NK-92 treated with Interleukin-12 subunit alpha and Interleukin-12 subunit beta, amount 100 ng/mL, for 24 hours (cell line): ENCODE measurements at places on chromosomes 13 and 19.

- DNase-seq = no peak
Measured at GRCh38 chr13:26412263-26412662, 145.2 kb upstream of the WASF3 start.

DNA sequence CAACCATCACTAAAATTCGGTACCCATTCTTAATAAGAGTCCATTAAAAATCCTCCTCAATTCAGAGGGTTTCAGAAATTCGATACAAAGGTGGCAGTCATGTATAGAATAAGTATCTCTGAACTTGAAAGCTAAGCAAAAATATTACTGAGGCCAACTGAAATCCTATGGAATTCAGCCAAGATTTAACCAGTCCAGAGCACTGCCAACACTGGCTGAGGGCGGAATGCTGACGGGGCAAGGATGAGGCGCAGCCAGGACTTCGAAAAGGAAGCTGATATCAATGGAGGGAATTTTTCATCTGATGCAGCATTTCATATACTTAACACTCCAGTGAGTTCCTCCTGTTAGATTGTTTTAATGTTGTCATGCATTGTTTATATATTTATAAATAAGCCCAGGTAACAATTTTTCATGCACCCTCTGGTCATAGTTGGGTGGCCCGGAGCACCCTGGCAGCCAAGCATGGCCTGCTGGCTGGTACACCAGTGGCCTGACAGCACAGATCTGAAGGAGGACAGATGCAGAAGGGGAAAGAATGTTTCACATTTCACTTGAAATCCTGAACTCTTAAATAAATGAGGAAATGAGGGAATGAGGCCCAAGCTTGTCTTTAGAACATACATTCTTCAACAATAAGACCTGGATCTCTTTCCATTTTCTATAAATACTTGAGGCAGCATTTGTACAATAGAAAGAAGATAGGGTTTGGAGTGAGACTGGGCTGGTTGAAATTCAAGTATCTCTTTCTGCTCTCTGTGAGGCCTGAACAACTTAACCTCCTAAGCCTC lies 41.5 kb downstream of the WDFY2 start:
- no peak for DNase-seq

DNA sequence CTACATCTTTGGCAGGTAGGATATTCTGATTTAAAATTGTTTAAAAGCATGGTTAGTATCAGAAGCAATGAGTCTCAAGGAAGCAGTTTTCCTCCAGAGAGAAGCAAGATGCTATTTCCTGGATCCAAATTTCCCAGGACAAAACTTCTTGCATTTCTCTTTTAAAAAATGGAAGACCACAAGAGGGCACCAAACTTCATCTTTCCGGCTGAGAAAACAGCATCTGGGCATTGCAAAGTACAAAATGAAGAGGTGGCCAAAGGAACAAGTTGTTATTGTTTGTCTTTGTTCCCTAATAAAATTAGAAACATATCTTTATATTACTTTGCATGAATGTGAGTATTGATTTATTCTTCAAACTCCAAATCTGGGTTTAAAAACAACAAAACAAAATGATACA lies 60.0 kb upstream of the LRCH1 start:
- no peak for DNase-seq

- no peak for DNase-seq
Measured at GRCh38 chr19:36771261-36772231, 1.1 kb downstream of the ZNF850 start.

- DNase-seq = no peak
Measured at GRCh38 chr13:45055902-45056648, 64.2 kb upstream of the GTF2F2 start.

- no peak for DNase-seq
Measured at GRCh38 chr13:98239162-98240076, 62.4 kb upstream of the RNF113B start.

DNA sequence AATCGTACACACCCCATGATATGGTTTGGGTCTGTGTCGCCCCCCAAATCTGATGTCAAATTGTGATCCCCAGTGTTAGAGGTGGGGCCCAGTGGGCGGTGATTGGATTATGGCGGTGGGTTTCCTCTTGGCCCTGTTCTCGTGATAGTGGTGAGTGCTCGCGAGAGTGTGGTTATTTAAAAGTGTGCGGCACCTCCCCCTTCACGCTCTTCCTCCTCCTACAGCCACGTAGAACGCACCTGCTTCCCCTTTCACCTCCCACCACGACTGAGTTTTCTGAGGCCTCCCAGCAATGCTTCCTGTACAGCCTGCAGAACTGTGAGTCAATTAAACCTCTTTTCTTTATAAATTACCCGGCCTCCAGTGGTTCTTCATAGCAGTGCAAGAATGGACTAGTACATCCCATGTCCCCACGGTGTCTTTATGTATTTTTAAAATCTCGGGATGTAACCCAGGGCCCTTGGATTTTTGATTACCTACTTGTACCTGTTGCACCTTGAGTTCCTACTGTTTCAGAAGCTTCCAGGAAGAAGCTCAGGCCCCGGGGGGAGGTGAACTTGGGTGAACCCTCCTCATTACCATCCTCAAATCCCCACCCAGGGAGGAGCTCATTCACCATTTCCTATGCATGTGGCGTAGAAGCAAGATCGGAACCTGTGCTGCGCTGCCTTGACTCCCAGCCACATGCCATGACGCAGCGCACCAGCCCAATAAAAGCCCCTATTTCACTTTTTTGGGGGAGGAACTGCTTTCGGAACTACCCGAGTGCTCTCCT lies 52.4 kb downstream of the TEX29 start:
- DNase-seq = no peak

DNA sequence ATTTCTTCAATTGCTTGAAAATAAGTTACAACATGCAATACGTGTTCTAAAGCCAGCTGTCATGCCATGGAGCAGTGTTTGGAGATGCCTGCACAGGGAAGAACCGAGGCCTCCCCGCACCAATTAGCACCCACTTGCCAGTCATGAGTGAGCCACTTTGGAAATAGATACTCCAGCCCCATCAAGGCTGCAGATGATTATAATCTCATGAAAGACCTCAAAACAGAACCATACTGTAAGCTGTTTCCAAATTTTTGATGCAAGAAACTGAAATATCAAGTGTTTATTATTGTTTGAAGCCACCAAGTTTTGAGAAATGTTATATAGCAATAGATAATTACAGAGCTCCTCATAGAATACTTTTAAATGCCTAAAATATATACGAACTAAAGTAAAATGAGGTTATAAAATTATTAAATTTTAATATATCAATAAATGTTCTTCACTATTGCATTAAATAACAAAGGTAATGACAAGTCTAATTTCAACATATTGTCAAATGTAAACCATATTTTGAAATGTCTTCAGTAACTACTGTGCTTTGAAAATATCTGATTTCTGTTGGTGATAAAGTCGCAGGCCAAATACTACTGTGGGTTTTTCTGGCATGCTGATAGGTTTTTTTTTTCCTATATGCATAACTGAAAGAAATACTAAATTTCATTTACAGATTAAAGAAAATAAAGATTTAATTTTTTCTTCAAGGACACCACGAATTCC lies 43.0 kb downstream of the DIAPH3 start:
- DNase-seq = no peak
